Stimulated activated CD4-positive, alpha-beta T cell treated with anti-CD3 and anti-CD28 coated beads, Interleukin-2, amount 100 ng/mL, for 48 hours (primary cell): ENCODE measurements at places on chromosomes 4 and X.

DNA sequence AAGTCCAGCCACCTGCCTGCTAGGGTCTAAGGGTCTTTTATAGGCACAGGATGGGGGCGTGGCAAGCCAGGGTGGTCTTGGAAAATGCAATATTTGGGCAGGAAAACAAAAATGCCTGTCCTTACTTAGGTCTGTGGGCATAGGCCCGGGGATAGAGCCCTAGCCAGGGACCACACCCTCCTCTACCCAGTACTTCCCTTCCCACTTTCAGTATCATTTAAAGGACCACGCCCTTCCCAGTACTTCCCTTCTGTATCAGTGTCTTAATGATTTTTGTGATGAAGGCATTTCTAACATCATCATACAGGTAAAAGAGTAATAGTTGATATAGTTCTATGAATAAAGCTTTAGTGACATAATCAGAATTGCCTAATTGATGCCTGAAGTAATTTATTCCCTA is 11.4 kb downstream of the BANK1 start:
- DNase-seq, result no peak

- DNase-seq, result no peak
Measured at GRCh38 chr4:22356987-22357596, 158.8 kb downstream of the ADGRA3 start.

GRCh38 chr4:71259280-71259679 is 79.5 kb upstream of the SLC4A4 start:
- no peak for DNase-seq

DNA sequence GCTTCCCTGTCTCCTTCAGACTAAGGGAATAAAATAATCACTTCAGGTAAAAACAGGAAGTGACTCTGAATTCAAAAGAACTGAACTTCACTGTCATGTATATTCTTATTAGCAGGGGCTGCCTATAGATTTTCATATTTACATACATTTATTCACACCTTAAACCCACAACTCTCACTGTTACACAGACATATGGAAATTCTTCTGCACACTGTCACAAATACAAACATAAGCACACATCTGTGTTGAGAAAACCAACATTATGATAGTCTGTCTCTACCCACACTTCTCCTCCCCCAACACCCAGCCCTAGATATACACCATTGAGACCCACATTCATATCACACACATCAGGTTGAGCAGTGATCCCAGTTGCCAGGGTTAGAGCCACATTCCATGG is 5.7 kb upstream of the FGF16 start:
- no peak for DNase-seq

GRCh38 chr4:101242441-101242840 is 104.9 kb downstream of the PPP3CA start:
- DNase-seq, result no peak

- no peak for DNase-seq
Measured at GRCh38 chr4:109026588-109026987, 263.7 kb upstream of the ETNPPL start.

DNA sequence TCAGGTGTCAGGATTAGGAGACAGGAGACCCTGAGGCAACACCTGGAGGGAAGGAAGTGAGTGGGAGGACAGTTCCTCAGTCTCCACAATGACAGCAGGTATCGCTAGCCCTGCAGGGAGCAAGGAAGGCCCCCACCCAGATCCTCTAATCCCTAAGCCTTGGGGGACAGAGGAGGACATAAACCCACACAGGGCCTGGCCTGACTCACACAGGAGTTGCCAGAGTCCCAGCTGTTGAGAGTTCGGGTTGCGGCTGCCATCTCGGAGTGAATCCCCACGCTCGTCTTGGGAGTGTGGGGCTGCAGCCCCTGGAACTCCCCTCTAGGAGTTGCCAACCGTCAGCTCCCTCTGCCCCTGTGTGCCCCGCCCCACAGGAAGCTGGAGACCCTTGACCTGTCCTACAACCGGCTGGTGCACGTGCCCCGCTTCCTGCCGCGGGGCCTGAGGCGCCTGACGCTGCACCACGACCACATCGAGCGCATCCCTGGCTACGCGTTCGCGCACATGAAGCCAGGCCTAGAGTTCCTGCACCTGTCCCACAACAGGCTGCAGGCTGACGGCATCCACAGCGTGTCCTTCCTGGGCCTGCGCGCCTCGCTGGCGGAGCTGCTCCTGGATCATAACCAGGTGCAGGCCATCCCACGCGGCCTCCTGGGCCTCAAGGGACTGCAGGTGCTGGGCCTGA is 9.2 kb upstream of the BGN start:
- DNase-seq, result no peak

DNA sequence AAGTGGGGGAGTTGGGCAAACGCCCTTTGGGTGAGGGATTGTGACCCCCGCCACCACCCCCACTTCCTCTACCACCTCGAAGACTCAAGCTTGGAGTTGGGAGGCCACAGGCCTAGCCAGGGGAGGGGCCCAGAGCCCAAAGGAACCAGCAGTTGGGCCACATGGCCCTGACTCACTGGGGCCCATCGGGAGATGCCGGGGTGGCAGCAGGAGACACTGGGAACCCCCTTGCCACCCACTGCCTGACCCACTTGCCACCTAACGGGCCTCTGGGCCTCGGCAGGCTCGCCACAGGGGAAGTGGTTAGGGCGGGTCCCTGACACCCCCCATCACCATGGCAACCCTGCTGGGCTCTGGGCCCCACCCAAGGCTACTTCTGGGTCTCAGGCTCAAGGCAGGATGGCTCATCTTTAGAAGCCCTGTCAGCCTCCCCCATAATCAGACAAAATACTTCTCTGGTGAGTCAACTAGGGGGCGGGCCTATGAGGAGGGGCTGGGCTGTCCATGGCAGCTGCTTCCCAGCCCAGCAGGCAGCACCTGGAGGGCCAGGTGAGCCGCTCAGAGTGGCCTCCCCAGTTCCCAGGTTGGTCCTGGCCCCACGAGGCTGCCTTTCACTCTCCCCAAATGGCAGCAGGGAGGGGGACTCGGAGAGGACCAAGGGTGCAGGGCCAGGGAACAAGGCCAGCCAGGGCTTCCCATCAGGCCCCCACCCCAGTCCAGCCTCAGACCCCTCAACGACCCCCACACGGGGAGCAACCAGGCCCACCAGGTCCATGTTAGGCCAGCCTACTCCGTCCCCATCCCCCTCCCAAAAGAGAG is 5.6 kb downstream of the FLNA start:
- DNase-seq, result peak; percentile 78

DNA sequence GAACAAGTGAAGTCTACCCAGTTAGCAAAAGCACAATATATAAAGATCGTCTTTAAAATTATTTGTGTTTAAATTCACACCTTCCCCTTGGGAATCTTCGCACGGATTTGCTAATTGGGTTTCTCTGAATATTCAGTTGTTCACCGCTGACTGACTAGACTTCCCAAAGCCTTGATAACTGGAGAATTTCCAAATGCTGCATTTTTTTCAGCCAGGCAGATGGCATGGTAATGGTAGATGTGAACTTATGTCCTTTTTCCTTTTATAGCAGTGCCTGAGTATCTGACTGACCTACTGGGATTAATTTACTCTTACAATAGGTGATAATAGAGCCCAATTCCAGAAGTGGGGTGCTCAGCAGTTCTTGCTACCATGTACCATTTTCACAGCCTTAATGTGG is 548.1 kb downstream of the PACRGL start:
- DNase-seq, result no peak

- DNase-seq, result no peak
Measured at GRCh38 chrX:129139837-129140598, 383.3 kb downstream of the SMARCA1 start.

DNA sequence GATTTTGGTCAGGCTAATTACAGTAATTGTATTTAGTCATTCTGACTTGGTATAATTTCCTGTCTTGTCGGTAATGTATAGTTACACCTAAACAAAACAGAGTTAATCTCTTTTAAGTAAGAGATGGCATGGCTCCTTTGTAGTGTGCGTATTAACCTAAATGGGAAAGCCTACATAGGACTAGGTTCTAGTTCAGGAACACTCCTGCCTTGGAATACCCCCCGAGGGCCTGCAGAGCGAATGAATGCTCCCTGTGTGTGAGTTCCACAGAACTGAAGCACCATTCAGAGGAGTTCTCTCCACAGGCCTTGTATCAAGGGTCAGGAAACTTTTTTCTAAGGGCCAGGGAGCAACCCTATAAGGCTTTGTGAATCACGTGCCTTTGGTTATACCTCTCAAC is 44.9 kb upstream of the STIM2 start:
- DNase-seq, result no peak
